ENCODE measurements at places on chromosomes 3 and 15.
A peak's percentile ranks its signal among the peaks of the same experiment; 100 is the strongest.

- DNase-seq, result no peak
These were observed 57.9 kb upstream of the PPP2R3A start for GRCh38 chr3:135907422-135908165.

DNA sequence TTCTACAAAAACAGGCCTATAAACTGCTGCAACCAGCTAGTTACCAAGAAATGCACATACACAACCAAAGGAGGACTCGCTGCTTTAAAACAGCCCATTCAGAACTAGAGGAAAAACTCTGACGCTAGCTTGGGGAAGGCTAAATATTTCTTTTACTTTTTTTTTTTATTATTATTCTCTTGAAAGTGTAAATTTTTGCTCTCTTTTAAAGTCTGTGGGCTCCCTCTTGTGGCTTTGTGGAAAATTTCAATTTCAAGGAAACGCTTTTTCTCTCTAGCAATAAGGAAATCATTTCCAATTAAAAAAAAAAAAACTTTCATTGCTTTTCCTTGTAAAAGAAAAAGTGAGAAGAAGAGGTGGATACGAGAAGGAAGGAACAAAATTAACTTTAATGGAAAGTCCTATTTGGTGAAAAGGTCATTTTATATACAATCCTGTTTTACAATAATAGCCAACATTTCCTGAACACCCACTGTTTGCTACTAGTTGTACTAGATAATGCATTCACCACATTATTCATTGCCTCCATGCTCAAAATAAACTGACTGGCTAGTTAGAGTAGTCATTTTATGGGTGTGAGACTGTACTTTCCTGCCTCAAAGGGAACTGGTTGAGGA lies 51.2 kb upstream of the SAMMSON start:
- DNase-seq, result peak; percentile 65

DNA sequence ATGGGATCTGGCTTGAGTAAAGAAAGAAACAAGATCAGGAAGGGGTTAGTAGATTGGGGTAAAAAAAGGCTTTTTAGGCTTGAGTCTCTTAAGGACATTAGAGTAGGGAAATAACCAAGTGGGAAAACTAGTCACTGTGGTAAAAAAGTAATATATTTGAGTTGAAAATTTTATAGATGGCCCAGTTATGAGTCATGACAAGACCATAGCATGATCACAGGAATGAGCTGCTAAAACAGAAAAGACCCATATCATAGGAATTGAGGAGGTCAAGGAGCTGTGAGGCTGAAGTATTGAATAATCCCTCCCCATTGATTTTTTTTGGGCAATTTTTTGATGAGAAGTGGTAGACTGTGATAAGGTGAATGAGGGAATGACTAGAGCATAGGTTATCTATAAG lies 69.2 kb upstream of the TBC1D5 start:
- DNase-seq, result no peak

DNA sequence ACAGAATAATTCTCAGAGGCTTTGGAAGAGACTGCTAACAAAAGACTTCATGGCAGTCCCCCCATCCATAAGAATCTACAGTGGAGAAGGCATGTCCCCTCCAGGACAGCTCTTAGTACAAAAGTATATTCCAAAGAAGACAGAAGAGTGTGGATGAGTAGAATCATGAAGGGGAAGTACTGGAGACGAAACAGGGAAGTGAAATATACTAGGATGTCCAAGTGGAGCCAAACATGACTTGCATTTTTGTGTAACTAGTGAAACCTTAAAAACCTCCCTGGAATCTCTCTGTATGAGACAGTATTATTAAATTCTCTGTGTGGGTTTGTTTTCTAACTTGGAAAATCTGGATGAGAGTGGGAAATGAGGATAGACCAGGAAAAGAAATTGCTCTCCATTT lies 312.4 kb downstream of the RSL24D1 start:
- DNase-seq, result no peak

DNA sequence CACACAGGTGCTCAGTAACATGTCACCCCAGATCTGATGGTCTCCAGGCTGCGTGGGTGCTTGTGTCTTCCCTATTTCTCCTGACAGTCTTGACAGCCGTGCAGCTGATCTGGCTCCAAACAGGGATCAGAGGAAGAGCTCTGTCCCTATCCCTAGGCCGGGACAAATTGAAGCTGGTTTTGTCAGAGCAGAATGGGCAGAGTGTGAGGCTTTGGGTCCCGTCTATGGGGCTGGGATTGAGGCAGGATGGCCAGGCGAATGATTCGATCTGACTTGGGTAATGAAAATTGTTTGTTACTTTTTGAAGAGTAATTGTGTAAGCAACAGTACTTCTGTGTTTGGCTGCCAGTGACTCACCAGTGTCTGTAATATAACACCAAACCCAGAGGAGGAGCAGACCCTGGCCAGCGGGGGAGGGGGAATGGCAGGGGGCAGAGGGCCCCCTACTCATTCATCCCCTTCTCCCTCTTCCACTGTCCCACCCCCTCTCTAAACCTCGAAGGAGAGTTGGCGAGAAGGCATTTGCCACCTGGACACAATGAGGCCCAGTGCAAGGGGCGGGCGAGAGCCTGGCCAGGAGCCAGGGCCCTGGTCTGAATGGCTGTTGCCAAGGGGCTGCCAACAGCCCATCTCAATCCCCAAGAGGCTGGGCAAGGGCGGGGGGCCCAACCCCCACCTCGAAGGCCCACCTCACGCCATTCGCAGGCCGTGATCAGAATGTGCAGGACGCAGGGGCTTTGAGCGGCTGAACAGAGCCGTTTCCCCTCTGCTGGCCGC lies 4.9 kb upstream of the MAGEF1 start:
- peak; percentile 67 for DNase-seq

- DNase-seq, result peak; percentile 15
These were observed 360.5 kb downstream of the EPHA3 start for GRCh38 chr3:89467898-89468363.

- peak; percentile 46 for DNase-seq
These were observed 58.5 kb downstream of the LPP start for GRCh38 chr3:188212308-188212969.

DNA sequence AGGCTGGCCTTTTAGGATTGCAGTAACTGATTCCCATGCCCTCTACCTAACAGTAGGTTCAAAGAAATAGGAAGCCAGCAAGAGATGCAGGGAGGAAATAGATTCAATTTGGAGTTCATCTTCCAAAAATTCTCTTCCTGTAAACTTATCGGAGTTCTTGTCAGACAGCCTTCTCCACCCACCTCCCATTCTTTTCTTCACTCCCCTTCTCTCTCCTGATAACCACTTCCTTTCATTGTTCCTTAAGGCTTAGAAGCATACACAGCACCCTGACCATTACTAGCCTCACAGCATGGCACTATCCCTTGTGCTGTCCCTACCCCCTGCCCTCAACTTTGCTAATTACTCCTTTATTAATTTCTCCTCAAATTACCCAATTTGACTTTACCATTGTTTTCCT lies 130.4 kb upstream of the ADAMTS9 start:
- no peak for DNase-seq

DNA sequence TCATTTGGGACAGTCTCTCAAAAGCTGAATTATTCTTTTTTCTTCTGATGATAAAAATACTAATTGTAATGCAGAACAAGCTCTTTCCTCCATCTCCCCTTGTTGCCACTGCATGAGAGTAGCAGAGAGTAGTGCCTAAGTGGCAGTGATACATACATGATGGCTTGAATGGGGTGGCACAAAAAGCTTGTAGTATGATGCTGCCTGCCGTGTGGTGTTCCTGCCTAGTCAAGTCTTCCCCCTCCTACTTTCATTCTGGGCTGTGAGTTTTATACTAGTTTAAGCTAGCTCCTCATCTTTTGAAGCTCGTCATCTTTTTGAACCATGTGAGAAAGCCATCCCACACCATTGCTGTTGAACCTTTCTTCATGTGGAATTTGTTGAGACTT lies 230.5 kb downstream of the NFKBIZ start:
- DNase-seq, result no peak

DNA sequence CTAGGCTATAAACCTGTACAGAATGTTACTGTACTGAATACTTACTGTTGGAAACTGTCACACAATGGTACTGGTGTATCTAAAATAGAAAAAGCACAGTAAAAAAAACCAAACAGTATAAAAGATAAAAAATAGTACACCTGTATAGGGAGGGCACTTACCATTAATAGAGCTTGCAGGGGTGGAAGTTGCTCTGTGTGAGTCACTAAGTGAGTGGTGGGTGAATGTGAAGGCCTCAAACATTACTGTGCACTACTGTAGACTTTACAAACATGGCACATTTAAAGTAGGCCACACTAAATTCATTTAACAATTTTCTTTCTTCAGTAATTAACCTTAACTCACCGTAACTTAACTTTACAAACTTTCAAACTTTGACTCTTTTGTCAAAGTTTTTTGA lies 22.0 kb downstream of the B3GALNT1 start:
- DNase-seq, result no peak

DNA sequence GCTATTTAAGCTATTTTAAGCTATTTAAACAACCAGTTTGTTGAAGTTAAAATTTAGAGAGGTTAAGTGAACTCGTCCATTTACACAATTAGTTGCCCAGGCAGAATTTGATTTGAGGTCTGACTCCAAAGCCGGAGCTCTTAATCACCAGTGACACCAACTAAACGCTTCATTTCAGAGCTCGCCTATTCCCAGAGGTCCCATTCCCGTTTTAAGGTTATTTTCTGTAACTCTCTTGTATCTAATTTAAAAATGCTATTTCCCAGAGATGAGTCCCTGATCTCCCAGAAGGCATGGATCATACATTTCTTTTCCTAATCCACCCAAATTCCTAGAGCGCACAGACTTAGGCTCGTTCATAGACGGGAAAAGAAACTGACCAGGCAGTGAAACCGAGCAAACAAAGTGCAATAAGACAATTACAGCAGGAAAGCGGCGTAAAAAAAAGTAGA lies 904 bp upstream of the MCTP2 start:
- no peak for DNase-seq

GRCh38 chr3:171142985-171143384 lies 116.5 kb upstream of the SLC2A2 start:
- no peak for DNase-seq

GRCh38 chr15:82017656-82018055 lies 28.2 kb downstream of the MEX3B start:
- DNase-seq, result no peak

GRCh38 chr3:101433652-101434051 lies 79.4 kb downstream of the SENP7 start:
- no peak for DNase-seq

GRCh38 chr3:127237835-127238234 lies 44.9 kb downstream of the PRR23E start:
- no peak for DNase-seq

GRCh38 chr3:131402391-131403039 lies 20.9 kb downstream of the NUDT16 start:
- DNase-seq, result no peak

DNA sequence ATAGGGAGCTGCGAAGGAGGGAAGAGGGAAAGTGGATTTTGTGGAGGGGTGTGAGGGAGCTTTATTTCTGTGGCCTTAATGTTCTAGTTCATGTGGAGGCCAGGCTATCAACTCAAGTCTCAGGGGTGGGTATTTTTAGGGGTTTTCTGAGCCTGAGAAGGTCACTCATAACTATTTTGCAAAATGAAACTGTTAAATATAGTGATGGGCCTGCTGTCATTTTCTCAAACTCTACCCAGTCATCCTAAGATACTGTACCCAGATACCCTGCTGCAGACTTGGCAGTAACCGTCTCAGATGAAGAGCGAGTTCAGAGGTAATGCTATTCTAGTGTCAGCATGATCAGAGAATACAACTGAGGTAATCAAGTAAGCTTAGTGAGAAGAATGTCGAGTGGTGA lies 545.0 kb upstream of the TBL1XR1 start:
- no peak for DNase-seq

DNA sequence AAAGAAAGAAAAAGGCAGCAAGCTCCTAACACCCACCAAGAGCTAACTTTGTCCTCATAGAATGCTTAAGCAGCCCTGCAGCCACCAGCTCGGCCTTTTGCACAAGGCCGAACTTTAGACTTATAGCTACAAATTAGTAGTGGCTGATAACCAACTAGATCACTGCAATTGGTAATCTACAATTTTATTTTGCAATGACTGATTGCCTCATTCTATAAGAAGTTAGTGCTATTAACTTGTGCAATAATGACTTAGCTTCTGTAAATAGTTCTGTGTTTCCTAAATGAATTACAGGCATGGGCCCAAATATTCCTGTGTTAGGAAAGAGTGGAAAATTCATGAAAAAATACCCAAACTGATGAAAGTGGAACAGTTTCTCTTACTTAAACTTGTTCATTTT lies 284.8 kb upstream of the CFAP20DC start:
- no peak for DNase-seq

DNA sequence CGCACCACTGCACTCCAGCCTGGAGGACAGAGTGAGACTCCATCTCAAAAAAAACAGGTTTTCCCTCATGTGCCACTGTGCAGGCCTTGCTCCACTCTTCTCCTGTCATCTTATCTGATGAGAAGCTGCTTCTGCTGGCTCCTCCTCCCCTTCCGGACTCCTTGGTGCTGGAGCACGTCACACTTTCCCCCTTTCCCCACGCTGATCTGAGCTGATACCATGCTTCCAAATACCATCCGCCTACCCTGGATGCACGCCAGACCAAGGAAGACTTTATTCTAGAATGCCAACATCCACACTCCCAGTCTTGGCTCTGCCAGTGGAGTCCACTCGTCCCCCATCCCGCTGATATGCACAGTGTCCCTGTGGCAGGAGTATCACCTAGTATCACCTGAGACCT lies 31.3 kb downstream of the HOMER2 start:
- DNase-seq, result no peak

DNA sequence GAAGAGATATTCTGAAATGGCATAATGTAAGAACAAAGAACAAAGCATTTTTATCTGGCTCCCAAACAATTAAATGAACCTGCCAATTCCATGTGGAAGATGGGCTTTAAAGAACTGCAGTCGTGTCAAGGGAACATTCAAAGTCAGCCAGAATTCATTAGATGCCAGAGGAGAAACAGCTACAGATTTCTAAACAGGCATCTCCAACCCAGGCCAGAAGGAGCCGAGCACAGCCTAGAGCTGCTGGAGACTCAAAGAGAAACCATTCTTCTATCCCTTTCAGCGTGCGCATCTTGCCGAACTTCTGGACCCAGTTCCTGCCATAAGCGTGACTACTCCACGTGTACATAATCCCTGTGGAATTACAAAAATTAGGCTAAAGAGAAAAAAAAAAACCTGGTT lies 60.4 kb downstream of the MB21D2 start:
- DNase-seq, result no peak

GRCh38 chr3:20043825-20044224 lies 3.6 kb downstream of the KAT2B start:
- no peak for DNase-seq

GRCh38 chr3:21237638-21238037 lies 513.4 kb downstream of the ZNF385D start:
- DNase-seq, result no peak

- no peak for DNase-seq
These were observed 69.5 kb downstream of the ATP1B3 start for GRCh38 chr3:141945726-141946485.

Measured in GM23338 (cell line).